T-helper 9 cell (primary cell): ENCODE measurements at places on chromosomes 12 and 14.
A peak's percentile ranks its signal among the peaks of the same experiment; 100 is the strongest.

DNA sequence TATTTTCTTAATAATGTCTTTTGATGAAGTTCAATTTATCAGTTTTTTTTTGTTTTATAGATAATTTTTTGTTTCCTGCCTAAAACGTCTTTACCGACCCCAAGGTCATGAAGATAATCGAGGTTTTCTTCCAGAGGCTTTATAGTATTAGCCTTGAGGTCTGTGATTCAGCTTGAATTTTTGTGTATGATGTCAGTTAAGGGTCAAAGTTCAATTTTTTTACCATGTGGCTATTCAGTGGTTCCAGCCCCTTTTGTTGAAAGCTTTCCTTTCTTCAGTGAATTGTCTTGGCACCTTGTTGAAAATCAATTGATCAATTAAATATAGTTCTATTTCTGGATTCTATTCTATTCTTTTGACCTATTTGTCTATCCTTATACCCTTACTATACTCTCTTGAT lies 3.2 kb upstream of the MGST1 start:
- DNase-seq = no peak

DNA sequence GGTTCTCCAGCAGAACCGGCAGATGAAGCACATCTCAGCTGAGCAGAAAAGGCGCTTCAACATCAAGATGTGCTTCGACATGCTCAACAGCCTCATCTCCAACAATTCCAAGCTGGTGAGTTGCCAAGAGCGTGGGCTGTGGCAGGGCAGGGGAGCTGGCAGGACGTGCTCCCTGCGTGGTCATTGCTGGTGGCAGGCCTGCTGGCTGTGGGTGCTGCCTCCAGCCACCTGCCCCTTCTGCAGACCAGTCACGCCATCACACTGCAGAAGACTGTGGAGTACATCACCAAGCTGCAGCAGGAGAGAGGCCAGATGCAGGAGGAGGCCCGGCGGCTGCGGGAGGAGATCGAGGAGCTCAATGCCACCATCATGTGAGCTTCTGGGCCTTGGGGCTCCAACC lies 35.8 kb downstream of the IL31 start:
- DNase-seq = no peak

GRCh38 chr12:105562199-105562971 lies 231.9 kb downstream of the C12orf75 start:
- no peak for DNase-seq

DNA sequence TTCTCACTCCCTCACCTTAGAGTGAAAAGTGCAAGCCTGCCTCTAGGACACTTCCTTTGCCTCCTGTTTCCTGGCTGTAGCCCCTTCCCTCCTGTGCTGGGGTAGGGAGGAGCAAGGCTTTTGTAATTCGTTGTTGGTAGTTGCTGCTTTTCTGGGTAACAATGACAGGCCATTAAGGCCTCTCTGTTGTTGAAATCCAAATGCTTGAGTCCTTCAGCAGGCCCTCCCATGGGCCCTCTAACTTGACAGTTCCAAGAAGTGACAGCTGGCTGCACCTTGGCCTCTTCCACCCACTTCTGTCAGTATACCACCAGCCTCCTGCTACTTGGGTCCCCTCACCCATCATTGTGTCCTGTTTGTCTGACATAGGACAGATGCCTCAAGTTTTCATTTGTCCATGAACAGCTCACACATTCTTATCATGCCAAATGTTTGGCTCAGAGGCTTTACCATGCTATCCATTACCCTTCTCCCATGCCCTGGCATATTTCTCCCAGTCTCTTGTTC lies 103.7 kb upstream of the PDE3A start:
- no peak for DNase-seq

- no peak for DNase-seq
These were observed 6.6 kb downstream of the CLEC1B start for GRCh38 chr12:9992296-9992695.

- no peak for DNase-seq
These were observed 135.1 kb downstream of the NAV3 start for GRCh38 chr12:77965790-77966189.

DNA sequence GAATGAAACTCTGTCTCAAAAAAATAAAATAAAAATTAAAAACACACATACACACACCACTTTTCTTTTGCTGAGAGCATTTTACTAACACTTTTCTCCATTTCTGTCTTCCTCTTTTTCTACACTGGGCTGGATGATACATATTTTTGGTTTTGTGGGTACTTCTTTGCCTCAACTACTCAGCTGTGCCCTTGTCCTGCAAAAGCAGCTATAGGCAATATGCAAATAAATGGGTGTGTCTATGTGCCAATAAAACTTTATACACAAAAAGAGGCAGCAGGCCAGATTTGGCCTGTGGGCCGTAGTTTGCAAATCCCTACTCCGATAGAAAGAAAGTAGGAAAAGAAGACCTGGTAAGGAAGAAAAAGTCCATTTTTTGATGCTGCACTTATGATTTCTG lies 6.5 kb downstream of the CLMN start:
- no peak for DNase-seq

DNA sequence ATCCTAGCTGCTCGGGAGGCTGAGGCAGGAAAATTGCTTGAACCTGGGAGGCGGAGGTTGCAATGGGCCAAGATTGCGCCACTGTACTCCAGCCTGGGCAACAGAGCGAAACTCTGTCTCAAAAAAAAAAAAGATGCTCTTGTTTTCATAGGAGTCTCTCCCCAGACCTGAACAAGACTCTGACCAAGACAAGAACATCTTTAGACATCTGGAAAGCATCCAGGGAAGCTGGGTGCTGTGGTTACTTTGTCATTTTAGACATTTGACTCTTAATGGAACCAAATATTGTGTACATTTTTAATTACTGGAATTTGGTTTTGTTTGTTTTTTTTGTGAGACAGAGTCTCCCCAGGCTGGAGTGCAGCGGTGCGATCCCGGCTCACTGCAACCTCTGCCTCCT lies 21.1 kb upstream of the ATF1 start:
- no peak for DNase-seq

- no peak for DNase-seq
These were observed 73.9 kb upstream of the PAWR start for GRCh38 chr12:79764641-79765040.

DNA sequence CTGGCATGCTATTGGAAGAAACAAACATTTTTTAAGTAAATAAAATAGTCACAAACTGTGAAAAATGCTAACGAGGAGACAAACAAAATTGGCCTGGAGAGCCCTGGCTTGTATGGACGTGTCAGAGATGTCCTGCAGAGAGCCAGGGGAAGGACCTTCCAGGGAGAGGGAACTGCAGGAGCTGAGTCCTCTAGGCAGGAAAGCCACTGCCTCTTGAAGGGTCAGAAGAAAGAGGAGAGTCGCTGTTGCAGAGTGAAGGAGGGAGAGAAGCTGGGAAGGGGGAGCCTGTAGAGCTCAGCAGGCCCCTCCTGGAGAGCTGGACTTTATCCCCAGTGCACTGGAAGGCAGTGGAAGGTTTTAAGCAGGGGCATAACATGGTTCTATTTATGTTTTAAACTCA lies 80.3 kb upstream of the PWP1 start:
- no peak for DNase-seq

DNA sequence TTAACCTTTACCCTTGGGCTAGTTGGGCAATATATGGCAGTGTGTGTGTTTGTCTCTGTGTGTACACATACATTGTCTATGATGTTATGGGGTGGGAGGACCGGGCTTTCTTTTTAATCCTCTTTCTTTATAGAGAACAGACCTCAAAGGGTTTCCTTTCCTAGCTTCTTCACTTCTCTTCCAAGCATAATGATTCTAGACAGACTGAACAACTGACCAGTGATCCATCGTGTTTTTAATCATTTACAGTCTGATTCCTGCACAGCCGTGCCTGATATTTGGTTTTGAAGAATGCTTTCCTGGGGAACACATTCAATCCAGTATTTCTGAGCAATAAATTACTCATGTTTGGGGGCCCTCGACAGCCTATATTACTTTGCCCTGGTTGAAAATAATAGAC lies 481.1 kb upstream of the DCN start:
- DNase-seq = no peak

GRCh38 chr14:77037938-77038568 lies 9.5 kb upstream of the IRF2BPL start:
- peak; percentile 51 for DNase-seq

DNA sequence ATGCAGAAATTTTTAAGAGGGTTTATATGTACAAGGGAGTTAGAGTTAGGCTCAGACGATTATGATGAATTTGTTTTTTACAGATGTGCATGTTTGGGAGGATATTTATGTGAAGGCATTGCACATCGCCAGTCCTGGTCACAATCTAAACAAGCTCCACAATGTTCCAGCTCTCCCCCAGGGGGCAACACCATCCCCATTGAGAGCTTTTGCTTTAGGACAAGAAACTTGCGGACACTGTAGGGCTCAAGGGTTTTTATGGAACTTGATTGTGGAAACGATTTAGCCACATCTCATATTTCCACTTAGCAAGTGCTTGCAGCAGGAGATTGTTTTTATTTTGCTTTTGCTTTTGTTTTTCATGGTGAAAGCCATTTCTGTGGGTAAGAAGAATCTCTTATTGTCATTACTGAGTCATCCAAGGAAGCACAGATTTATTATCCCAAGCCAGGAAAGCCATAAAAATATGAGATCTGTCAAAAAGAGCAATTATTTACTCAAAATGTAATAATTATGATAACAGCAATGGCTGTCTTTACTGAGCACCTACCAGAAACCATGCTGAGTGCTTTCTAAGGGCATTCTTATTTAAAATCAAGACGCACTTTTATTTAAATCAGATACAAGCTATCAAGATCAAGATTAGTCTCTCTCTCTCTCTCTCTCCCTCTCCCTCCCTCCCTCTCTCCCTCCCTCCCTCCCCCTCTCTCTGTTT lies 276.7 kb upstream of the SRRM4 start:
- no peak for DNase-seq

GRCh38 chr12:119578112-119578511 lies 15.5 kb upstream of the TMEM233 start:
- DNase-seq = no peak

DNA sequence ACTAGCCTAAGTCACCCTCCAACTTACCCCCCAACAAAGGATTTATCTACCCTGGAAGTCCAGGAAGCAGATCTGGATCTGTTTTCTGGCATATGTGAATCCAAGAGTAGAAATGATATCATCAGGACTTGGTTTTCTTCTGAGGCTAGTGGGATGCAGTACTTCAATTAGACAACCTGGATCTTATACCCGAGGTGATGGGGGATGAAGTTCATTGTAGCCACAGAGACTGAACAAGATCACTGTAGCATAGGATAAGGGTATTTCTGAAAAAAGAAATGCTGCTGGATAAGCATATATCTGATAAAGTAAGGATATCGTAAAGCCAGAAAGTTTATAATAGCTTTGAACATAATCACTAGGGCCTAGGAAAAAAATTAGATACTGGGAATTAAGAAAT lies 174.4 kb downstream of the FOXA1 start:
- no peak for DNase-seq

- no peak for DNase-seq
These were observed 30.4 kb upstream of the KCNA5 start for GRCh38 chr12:5013266-5013730.
